ENCODE measurements at places on chromosomes 3 and 15.

DNA sequence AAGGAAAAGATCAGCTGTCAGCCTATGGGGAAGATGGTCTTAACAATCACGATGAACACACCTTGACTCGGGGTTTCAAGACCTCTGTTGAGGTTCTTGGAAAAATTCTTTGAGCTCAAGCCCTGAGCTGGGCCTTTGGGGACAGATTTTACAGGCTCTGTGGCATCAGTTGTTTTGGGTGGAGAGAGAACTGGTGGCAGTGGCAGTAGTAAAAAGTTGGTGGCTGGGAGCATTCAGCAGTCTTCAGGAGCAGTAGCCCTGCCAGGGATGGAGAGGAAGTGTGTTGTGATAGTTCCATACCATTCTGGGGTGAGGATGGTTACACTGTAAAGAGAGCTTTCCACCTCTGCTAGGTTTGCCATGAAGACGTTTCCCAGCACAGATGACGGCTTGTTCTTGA is 4.9 kb upstream of the KY start:
- DNase-seq: no peak

DNA sequence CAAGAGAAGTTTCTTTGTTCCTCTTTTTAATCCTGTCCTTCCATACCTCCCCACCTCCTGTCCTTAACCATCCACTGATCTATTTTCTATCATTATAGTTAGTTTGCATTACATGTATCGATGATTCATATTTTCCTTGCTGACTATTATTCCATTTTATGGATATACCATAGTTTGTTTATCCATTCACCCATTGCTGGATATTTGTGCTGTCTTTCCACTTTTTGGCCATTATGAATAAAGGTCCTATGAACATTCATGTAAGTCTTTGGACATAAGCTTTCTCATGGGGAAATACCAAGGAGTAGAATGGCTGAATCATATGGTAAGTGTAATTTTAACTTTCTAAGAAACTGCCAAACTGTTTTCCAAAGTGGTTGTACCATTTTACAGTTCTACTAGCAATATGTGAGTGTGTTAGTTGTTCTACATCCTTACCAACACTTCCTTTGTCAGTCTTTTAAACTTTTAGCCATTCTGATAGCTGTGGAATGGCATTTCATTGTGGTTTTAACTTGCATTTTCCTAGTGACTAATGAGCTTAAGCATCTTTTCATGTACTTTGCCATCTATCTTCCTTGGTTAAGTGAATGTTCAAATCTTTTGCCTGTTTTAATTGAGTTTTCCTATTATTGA is 11.7 kb downstream of the ATP6V1A start:
- DNase-seq: no peak

DNA sequence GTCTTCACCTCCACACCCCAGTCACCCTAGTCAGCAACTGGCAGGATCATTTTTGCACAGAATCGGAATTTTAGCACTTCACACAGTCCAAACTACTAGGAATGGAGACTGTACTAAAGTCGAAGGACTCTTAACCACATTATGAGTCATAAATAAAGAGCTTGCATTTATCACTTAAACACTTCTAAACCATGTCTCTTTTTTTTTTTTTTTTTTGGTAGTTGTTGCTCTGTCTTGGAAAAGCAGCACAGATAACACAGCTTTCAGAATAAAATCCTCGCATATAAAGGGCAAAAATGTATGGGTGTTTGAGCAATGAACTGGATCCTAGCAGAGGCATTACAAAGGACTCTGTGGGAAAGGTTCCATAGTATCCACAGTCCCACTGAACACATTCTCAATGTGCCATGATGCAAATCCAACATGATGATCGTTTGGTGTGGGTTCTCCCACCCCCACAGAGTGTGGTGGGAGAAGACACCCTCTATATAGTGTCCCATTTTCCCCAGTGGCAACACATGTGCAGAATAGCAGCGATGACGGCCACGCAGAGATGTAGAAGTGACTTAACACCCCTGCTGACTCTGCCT is 47.1 kb downstream of the FOXP1 start:
- DNase-seq: no peak

DNA sequence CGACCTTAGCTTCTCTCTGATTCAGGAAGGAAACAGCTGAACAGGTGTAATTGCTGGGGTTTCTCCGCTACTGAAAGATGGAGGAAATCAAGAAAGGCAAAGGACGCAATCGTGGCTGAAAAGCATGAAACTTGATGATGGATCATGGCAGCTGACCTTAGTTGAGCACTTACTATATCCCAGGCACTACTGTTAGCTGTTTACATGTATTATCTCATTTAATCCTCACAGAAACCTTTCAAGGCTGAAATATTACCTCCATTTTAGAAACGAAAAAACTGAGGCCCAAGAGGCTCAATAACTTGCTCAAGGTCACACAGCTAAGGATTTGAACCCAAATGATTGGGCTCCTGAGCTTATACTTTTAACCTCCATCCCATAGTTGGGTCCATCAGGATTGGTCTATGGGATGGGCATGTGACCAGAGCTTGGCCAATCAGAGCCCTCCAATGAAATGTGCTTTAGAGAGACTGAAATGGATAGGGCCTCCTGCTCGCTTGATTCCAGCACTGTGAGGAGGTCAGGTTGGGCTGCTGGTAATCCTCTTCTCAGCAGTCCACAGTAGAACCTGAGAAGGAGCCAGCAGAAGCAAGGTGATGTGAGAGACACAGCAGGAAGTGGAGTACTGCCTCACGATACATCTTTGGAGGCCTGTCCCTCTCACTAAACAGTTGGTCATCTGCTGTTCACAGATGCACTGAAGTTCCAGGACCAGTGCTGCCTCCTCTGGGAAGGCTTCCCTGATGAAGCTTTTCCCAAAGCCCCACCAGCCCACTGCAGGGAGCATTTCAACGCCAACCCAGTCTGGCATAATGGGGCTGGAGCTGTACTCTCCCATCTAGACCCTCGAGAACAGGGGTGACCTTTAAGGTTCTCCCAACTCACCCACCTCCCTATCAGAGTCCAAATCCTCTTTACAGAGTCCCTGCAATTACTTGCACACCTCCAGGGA is 10.4 kb downstream of the CLN6 start:
- no peak for DNase-seq

GRCh38 chr15:57609805-57610529 is 18.3 kb downstream of the MYZAP start:
- DNase-seq: peak; percentile 45

- DNase-seq: peak; percentile 29
Measured at GRCh38 chr3:133377396-133377795, 22.5 kb upstream of the BFSP2 start.

- no peak for DNase-seq
Measured at GRCh38 chr15:92393071-92393979, at the start of gene ST8SIA2. TSS of gene ST8SIA2 (plus strand) at chr15:92393881. CDS start at chr15:92394065, 184 bp downstream.

DNA sequence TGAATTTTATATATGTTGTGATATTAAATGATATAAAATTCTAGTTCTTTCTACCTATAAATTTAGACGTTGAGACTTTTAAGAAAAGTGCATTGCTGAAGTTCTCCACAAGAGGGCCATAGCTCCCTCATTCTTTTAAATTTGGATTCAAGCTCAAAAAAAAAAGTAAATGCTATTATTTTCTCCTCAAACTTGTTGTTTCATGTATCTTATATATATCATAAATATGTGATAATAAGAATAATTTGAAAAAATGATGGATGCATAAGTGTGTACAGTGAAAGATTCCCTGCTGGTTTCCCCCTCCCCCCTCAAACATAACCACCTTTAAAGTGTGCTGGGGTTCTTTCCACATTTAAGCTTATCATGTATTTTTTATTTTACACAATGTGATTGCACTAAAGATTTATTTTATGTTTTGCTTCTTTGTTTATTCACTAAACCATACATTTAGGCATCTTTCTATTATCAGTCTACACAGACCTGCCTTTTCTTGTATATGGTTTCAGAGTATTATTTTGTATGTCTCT is 769.4 kb upstream of the GOLIM4 start:
- no peak for DNase-seq

All from glomerular endothelial cell (primary cell).